HuH-7 (cell line): ENCODE measurements at places on chromosomes 6 and 20.

GRCh38 chr6:24909241-24910216, 26.2 kb downstream of the RIPOR2 start:
- no peak for DNase-seq

DNA sequence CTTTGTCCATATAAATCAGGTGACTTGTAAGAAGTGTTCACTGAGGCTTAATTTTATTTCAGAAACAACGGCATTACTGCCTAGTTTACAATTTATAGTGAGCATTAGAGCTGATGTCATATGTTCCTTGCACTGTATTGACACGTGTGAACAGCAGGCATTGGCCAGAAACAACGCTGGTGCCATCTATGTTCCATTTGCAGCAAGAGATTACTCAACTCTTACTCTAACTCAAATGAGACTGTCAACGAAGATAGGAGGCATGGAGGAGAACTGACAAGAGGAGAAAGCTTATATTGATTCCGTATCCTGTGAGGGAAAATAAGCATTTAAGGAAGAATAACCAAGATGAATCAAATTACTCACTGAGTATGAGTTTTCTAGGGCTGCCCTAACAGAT, 48.4 kb downstream of the MTFR2 start:
- DNase-seq: no peak

DNA sequence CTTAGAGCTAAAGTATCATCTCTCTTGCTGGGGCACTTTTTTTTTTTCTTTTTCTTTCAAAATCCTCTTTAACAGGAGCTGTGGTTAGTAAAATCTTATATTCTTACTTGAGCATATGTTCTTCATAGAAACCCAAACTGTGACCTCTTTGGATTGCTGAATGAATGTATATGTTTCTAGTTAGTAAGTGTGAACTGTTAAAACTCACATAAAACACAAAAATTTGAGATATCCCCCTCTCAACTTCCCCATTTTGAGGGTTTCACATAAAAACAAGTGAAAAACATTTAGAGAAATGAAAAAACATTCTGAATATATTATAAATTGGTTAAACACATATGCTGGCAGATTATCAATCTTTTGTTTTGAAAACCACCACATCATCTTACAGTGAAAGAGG, 78.1 kb downstream of the INSM1 start:
- DNase-seq: no peak

DNA sequence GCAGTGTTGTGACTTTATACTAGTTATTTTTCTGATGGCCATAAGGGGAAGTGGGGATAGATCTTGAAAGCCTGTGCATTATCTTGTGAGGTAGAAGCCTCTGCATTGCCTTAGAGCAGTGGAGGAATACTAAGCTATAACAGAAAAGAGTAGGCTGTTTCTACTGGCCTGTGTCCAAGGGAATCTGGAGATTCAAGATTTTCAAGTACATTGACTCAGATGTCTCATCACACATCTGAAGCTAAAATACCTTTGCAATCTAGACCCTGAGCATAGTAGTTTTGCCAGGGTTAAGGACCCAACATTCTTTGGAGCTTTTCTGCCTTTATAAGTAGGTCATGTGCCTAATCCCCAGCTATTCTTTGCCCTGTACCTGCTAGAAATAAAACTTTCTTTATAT, 272.3 kb downstream of the TENT5A start:
- DNase-seq: no peak

- DNase-seq: no peak
These were observed 726.4 kb upstream of the SLC35B3 start for GRCh38 chr6:9161731-9162130.

DNA sequence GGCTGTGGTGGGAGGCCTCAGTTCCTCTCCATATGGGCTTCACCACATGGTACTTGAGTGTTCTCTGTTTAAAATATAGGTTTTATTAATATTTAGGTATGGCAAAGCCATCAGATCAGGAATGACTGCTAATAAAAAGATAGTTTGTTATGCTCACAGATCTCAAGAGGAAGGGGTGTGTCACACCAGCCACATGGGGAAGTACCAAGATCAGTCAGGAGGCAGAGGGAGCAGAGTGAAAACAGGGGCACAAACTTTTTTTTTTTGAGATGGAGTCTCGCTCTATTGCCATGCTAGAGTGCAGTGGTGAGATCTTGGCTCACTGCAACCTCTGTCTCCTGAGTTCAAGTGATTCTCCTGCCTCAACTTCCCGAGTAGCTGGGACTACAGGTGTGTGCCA, 92.1 kb upstream of the GCM1 start:
- no peak for DNase-seq

GRCh38 chr6:108419934-108420609, 125.2 kb downstream of the AFG1L start:
- no peak for DNase-seq

DNA sequence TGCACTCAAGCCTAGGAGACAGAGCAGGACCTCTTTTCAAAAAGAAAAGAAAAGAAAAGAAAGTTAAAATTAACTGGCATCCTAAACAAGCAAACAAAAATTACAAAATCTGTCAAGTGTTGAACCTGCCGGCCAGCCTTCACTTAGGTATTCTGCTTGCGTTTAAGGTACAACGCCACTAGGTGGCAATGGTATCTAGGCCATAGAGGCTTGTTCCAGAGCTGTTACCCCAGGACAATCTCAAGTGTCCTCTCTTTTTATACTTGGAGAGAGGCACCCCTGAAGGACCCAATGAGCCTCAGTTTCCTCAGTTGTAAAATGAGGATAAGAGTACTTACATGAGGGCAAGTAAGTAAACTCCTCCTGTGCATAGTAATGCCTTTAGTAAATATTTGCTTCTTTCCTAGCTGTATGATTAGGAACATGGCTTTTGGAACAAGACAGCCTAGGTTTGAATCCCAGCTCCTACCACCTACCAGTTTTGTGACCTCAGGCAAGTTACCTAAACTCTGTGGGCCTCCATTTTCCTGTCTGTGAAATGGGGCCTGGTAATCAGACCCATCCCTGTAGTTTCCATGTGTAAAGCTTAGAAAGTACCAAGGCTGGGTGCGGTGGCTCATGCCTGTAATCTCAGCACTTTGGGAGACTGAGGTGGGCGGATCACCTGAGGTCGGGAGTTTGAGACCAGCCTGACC, 5.8 kb upstream of the PACSIN1 start:
- peak; percentile 71 for DNase-seq

DNA sequence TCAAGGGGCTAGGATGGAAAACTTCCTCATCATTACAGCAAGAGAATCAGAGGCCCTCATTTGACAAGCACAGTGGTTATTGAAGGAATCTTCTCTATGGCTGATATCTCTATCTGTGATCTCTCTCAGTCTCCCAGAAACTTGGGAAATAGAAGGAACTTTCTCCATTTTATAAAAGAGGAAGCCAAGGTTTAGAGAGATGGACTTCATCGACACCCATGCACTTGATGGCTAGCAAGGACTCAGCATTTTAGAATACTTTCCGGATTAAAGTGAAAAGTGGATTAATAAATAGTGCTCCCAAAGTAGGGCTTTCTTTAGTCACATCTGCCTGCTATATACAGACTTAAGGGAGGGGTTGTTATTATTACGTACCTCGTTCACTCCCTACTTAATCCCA, 34.2 kb upstream of the TGM3 start:
- DNase-seq: no peak

DNA sequence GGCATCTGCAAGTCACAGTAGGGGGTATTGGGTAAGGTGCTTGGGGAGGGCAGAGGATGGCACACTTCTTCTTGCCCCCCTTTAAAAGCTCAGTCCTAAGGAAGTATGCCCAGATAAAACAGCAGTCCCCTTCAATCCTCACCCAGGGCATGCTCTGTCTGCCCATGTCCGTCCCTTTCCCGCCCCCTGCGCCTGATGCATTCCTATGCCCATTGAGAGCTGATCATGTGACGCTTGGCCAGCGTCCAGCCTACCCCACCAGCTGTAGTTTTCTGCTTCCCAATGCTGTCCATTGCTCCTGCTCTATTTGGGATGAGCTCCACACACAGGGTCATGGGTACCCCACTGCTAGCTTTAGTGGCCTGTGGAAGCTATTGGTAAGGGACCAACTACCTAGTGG, 8.3 kb downstream of the SIGLEC1 start:
- DNase-seq: no peak

DNA sequence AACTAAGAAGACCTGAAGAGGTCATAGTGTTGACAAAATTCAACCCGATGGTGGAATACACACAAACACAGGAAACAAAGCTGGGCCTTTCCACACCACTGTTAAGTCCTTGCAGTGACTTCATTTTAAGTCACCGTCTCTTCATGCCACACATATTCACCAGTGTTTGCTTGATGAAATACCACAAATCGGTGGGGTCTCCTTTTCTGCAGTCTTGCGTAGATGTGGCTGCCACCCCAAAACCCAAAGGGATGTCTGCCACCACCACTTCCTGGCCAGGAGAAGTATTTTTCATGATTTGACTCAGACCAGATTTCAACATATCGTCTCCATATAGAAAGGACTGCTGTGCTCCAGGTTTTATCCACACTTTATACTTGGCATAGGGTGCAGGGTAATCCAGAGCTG, 11.0 kb upstream of the COL10A1 start:
- DNase-seq: no peak

DNA sequence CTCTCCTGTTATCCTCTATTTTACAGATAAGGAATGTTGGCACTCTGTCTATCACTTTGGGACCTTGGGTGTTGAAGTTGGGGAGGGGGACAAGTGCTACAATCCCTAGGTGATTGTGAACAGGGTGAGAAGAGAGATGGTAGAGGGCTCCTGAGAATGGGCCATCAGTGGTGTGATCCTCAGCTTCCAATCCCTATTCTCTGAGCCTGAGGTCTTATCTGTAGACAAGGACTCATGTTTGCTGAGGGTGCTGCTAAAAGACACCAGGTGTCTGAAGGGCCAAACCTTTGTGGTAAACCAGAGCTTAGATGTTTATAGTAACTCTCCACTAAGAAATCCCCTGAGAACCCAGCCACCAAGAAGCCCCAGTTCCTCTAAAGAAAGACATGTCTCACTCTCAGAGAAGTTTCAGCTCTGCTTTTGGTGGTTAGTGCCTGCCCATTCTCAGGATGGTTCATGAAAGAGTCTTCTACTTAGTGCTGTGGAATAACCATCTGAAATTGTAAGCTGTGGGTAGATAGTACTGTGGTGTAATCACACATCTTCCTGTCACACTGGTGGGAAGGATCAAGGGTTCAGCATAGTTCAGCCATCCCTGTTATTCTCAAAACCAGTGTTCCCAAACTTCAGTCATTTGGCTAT, 58.2 kb upstream of the IL20RA start:
- DNase-seq: no peak

- DNase-seq: no peak
These were observed 25.0 kb upstream of the C6orf62 start for GRCh38 chr6:24743944-24744335.

DNA sequence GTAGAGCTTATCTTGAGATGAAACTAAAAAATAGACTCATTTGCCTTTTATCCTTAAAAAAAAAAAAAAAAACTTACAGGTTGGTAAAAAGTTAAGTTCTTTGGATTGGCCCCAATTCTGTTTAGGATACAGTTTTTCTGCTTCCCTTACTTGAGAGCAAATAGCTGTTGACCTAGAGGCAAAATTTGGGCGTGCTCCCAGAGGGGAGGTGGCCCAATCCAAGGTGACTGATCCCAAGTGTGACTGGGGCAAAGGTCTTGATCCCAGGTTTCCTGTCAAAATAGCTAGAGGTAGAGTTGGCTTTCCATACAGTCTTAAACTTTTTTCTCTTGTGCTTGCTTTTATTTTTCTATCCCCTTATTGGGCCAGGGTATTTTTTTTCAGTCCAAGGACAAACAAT, 363.8 kb upstream of the AGPAT4 start:
- no peak for DNase-seq

GRCh38 chr6:34867484-34867883, 20.4 kb downstream of the TAF11 start:
- no peak for DNase-seq

DNA sequence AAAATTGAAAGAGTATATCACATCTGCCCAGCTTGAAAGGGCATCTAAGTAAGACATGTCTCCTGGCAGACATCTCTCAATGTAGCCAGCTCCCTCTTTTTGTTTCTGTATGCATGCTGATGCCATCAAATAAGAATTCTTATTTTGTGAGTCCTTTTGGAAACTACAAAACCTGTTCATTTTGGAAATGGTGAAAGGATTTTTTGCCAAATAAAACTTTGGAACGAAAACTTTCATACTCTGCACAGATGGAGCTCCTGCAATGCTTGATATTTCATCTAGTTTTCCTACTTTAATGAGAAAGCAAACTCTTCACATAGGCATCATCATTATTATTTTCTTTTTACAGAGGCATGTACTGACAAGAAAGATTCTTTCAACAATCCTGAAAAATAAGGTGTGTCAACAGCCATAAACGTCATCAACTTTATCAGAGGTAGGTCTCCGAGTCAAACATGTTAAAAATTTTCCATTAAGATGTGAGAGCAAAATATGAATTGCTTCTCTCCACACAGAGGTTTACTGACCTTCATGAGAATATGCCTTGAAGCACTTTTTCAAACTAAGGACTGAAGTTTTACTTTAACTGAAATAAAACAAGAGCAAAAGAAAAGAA, 26.2 kb upstream of the CMTR1 start:
- no peak for DNase-seq

DNA sequence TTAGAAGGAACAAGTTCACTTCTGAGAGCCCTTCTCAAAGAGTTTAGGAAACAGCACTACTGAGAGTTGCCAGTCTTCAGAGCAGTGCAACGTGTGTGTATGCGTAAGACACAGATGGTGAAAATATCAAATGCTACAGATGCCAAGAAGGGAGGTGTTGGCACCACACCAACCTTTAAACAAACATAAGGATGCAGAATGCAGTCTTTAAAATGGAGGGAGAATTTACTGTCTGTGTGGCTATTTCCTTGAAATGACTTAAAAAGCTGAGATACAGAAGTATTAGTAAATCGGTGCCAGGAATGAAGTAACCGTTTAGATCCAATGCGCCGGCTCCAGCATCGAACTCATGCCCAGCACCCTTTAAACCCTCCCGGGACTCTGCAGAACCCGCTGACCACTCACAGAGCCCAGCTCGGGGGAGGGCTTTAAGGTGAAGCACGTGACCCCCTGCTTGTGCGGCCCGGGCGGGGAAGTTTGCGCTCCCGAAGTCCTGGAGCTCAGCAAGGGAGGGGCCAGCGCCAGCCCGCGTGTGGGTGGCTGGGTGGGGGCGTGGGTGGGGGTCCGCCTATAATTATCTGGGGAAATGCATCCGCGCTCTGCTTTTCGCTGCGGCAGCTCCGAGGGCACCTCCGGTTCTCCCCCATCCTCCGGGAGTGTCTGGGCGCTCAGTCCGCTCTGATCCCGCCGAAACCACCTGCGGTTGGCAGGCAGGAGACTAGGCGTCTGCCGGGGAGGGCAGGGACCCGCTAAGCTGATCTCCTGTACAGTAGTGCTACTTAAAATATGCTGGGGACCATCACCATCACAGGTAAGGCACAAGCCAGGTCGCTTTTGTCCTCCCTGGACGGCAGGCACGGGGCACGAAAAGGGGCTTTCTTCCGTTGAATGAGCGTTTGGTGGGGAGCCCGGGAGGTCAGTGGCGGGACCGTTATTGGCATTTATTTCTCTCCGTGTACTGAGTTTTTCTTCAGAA, 66.0 kb downstream of the ZBTB2 start:
- DNase-seq: peak; percentile 75

DNA sequence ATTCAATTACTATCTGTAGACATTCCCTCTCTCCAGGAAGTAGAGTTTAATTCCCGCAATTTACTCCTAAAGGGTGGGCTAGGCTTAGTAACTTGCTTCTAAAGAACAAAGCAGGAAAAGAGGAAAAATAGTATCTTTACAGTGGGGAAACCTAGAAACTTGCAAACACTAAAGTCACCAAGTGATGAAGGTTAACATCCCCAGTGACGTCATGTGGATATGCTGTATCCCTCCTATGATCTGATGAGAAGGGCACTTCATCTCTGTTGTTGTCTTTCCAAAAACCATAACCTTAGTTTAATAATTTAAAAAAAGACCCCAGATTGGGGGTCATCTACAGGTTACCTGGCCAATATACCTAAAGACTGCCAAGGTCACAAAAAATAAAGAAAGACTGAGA, 17.3 kb downstream of the SLC22A16 start:
- DNase-seq: no peak
